ENCODE measurements at places on chromosomes 11 and 22.

- no peak for DNase-seq
These were observed 28.0 kb upstream of the CABP7 start for GRCh38 chr22:29691636-29692326.

GRCh38 chr11:69309631-69310280 is 15.8 kb downstream of the MYEOV start:
- no peak for DNase-seq

GRCh38 chr22:31287818-31288495 is 4.3 kb downstream of the PIK3IP1 start:
- no peak for DNase-seq

GRCh38 chr11:17766590-17766989 is 32.0 kb downstream of the KCNC1 start:
- no peak for DNase-seq

DNA sequence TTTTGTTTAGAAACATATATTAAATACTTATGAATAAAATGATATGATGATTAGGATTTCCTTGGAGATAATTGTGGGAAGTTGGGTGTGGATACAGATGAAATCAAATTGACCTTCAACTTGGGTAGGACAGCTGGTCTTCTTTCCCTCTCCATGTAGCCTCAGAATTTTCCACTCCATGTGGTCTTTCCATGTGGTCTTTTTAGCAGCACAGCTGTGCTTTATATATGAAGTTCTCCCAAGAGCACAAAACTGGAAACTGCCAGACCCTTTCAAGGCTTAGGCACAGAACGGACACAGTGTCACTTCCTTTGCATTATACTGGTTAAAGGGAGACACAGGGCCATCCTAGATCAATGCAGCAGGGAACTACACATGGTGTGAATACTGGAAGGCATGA is 28.6 kb downstream of the FAM76B start:
- DNase-seq: no peak

- no peak for DNase-seq
These were observed 22.9 kb upstream of the MUC5B start for GRCh38 chr11:1199751-1200610.

GRCh38 chr11:111457731-111458368 is 54.3 kb downstream of the BTG4 start:
- DNase-seq: no peak

DNA sequence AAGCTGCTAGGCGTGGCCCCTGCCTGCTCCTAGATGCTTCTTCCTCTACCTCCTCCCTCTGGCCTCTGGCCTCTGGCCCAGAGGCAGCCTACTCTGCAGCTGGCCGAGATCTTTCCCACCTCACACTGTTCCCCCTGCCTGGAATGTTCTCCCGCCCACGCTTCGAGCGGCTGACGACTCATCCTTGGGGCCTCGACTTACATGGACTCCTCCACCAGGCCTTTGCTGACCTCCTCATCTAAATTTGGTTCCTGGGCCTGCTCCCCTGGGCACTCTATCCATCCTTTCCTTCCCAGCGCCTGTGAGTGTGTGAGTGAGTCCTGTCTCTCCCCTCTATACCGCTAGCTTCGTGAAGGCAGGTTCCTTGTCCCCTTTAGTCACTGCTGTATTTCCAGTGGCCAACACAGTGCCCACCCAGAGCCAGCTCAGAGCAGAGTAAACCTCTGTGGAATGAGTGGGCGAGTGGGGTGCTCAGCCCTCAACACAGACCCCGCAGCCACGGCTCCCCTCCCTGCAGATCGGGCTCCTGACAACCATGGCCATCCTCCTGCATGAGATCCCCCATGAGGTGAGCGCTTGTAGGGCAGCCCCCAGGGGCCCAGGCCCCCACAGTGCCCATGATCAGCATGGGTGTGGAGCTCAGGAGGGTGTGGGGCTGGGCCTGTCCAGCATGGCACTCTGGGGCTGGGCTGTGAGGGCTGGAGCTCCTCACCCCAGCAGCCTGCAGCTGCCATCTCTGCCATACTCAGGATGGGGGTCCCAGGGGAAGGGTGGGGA is 5.7 kb downstream of the SLC39A13 start:
- DNase-seq: no peak

All from stimulated activated naive CD8-positive, alpha-beta T cell treated with anti-CD3 and anti-CD28 coated beads, Interleukin-15, amount 100 ng/mL, for 72 hours (primary cell).